ENCODE measurements at places on chromosomes 3 and 15. TPM values are rescaled to one million over a fixed set of nuclear protein-coding genes. Genes with fewer than 3 reads are reported as not detected.

Gene FAH
- total RNA-seq, result 109 TPM

Gene FRMD5
- 0.24 TPM for total RNA-seq

Gene TMEM89
- total RNA-seq, result not detected

Gene CLSTN2
- total RNA-seq, result 39.8 TPM

Gene HYAL1
- total RNA-seq, result 6.8 TPM

Gene PIERCE2
- total RNA-seq, result 4.1 TPM

Gene PPP1R14D
- not detected for total RNA-seq

Gene C3orf22
- not detected for total RNA-seq

GRCh38 chr15:78492872-78493271 is 14.5 kb upstream of the HYKK start:
- DNase-seq, result no peak

- DNase-seq, result no peak
These were observed 38.4 kb upstream of the TUSC7 start for GRCh38 chr3:116671151-116671550.

GRCh38 chr3:157336252-157337009 is 100.2 kb upstream of the PTX3 start:
- DNase-seq, result no peak

DNA sequence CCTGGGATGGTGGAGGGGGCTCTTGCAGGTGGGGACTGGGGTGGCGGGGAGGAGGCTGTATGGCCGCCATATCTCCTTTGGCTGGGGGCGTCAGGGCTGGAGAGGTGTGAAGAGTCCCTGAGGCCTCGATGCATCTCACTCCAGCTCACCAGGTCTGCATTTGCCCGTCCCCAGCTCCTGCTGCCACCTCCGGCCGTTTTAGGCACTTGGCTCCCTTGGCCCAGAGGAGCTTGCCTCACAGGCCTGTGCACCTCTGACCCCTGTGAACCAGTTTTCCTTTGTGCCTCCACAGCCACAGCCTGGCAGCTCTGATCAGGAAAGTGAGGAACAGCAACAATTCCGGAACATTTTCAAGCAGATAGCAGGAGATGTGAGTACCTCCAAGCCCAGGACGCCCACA is 49.7 kb downstream of the CAPN3 start:
- no peak for DNase-seq

DNA sequence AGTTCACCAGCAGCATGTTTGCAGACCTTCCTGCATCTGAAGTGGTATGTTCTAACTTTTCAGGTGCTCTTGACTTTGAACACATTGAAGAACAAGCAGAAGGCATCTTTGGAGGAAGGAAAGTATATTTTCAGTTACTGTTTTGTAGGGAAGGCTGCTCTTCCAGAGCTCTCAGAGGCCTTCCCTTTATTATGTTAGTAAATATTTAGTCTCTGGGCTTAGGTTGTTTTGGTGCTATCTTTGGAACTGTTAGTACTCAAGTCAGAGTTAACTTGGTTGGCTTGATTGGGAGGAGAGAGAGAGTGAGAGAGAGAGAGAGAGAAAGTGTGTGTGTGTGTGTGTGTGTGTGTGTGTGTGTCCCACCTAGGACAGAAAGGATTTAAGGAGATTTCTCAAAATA is 188.2 kb downstream of the ITPR1 start:
- no peak for DNase-seq

GRCh38 chr15:23472033-23472432 is 25.0 kb upstream of the GOLGA6L2 start:
- no peak for DNase-seq

DNA sequence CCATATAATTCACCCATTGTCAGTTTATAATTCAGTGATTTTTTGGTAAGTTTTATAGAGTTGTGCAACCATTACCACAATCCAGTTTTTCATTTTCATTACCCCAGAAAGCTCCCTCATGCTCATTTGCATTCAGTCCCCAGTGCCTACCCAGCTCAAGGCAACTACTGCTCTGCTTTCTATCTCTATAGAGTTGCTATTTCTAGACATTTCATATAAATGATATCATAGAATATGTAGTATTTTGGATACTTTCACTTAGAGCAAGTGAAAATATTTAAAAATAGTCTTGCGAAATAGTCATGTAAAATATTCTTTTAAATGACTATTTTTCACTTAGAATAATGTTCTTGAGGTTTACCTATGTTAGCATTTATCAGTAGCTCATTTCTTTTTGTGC is 42.1 kb downstream of the ZNF654 start:
- no peak for DNase-seq

GRCh38 chr3:75192146-75192616 is 471.9 kb upstream of the FRG2C start:
- no peak for DNase-seq

DNA sequence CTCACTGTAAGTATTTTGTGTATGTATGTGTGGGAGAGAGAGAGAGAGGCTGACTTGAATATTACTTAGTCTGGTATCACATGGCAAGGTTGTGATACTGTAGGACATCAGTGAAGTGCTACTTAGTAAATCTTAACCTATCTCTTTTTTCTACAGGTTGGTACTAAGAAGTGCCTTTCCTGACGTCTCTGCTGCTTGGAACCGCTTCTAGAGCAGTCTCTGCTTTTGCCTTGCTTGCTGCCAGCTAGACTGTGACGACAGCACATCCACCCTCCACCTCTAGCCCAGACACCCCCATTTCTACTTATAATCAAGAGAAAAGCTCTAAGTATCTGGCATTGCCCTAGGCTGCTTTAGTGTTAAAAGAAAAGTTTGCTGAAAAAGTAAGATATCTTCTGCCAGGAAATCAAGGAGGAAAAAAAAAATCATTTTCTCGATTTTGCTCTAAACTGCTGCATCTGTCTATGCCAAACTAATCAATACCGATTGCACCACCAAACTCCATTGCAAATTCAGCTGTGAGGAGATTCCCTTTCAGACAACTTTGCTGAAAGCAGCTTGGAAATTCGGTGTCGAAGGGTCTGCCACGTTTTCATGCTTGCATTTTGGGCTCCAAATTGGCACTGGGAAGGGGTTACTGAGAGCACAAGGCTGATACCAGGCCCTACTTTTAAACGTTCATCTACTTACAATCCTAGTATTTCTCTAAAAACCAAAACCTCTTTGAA is 30.7 kb downstream of the MBNL1 start:
- DNase-seq, result no peak

DNA sequence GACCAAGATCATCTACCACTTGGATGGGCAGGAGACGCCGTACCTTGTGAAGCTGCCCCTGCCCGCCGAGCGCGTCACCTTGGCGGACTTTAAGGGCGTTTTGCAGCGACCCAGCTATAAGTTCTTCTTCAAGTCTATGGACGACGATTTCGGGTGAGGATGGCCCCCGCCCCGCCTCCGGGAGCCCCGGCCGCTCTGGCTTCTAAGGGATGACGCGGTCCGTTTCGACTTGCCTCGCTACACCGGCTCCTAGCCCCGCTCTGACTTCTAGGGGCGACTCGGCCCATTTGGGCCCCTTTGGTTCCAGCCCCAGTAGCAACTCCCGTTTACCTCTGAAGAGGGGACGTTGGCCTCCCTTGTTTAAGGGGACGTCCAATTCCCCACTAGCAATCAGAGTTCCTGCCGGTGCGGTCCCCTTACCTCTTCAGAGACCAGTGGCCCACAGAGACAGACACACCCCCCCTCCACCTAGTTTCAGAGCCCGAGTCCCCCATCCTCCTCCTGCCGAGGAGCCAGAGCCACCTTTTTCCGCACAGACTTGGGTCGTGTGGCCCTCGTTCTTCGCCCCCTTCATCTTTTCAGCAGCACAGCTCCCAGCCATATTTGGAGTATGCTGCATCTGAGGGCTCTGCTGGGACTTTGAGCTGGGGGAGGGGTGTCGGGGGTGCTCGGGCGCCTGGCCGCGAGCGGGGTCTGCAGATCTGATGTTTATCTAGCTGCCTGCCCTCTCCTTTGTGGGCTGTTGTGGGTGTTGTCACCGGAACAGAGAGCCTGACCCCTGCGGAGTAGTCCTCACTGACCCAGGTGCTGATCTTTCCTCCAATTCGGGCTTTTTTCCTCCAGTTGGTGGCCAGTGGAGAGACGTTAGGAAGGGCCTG is 706 bp downstream of the DVL3 start:
- DNase-seq, result no peak

DNA sequence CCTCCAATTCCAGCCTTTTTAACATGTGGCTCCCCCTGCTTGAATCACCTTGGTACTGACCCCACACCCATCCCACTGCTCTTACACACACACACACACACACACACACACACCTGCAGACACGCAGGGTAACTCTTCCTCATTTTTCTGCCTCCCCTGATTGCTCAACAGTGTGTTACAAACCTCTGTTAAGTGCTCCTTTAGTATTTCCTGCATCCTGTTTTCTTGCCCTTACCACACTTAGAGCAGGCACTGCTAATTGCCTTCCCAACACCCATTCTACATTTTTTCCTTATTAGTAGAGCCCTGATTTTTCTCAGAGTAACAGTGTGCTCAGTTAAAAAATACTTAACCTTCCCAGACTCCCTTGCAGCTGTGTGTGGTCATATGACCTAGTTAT is 184.0 kb downstream of the EBLN2 start:
- no peak for DNase-seq

- no peak for DNase-seq
These were observed 302.0 kb downstream of the EDEM1 start for GRCh38 chr3:5489536-5489935.

GRCh38 chr3:149894205-149894604 is 76.5 kb downstream of the PFN2 start:
- no peak for DNase-seq

DNA sequence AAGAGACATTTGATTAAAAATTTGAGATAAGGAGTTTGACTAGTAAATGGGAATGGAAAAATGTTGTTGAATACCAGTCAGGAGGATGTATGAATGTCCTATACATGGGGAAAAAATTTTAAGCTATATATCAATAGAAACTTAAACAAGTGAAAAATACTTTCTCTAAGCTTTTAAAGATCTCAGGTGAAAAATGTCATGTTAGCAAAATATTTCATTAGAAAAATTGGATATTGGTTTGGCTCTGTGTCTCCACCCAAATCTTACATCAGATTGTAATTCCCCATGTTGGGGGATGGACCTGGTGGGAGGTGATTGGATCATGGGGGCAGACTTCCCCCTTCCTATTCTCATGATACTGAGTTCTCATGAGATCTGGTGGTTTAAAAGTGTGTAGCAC is 279.6 kb upstream of the CADM2 start:
- DNase-seq, result no peak

DNA sequence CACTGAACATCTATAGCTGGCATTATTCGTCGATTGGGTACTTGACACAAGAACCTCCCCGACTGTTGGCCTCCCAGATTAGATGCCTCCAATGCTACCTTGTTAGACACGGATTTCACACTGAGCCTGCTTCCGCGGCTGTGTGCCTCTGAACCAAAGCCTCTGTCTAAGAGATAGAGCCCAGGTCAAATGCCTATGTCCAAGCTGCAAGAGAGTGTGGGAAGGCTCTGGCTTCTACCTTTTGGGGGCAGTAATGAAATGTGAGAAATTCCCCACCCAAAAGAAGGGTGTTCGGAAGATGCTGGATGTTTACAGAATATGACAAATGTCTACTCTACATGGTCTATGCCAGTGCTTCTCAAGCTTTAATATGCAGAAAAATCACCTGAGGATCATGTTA is 2.0 kb upstream of the RPUSD2 start:
- DNase-seq, result no peak

DNA sequence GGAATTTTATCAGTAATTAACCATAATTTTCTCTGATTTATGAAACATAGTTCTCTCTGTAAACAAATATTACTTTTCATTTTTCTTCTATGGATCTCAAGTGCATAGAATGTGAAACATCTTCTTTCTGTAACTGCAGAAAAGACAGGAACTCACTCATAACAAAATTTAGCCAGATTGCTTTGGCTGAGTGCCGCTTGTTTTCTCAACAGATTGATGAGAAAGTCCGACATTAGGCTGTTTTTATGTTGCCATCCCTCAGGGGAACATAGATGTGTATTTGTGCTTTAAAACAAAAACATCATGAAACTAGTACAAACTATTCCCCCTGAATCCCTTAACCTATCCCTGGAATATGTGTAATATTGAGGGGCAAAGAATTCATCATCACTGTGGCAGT is 154.2 kb downstream of the B3GALNT1 start:
- no peak for DNase-seq

DNA sequence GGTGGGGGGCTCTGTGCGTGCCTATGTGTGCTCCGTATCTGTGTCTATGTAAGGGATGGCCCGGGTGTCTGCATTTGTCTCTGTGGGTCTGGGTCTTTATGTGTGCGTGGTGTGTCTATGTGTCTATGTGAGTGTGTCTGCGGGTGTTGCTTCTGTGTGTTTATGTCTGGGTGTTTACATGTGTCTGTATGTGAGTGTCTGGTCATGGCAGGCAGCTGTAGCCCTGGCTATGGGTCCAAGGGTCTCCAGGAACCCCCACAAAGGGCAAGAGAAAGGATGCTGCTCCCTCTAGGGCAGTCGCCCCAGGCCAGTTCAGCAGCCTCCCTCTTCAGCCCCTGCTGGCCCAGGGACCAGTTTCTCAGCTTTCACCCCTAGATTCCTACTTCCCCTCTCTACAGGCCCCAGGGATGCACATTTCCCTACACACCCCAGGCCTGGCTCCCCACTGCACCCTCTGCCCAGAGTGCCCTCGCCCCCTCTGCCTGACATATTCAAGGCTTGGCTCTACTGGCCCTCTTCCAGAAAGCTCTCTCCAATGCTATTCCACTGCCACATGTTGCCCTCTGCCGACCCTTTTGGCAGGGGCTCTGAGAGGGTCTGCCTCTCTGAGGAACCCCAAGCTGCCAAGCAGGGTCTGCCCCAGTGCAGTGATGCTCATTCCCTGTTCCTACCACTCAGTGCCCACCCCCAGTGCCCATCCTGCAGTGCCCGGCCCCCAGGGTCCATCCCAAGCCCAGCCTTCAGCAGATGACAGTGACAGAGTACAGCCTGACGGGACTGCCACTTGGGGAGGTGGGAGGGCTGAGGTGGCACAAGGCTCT is 1.0 kb upstream of the MYL3 start:
- no peak for DNase-seq
